ENCODE measurements at places on chromosomes 12 and 14. TPM values are rescaled to one million over a fixed set of nuclear protein-coding genes. Genes with fewer than 3 reads are reported as not detected.

The SPRING1 gene
- total RNA-seq = 70.0 TPM

The CTSG gene
- total RNA-seq = not detected

The DACT1 gene
- total RNA-seq = 0.46 TPM

The SCARB1 gene
- 33.0 TPM for total RNA-seq

The RNASE2 gene
- total RNA-seq = not detected

The GALNT6 gene
- 13.9 TPM for total RNA-seq

The ADCY4 gene
- not detected for total RNA-seq

The SERPINA9 gene
- total RNA-seq = not detected

The LRP6 gene
- total RNA-seq = 109 TPM

The KRT77 gene
- not detected for total RNA-seq

The PRB2 gene
- total RNA-seq = not detected

The TMEM121 gene
- 1.4 TPM for total RNA-seq

The STAB2 gene
- total RNA-seq = not detected

The GLS2 gene
- 2.2 TPM for total RNA-seq

The KRT74 gene
- not detected for total RNA-seq

The TMEM179 gene
- total RNA-seq = 8.2 TPM

The C3AR1 gene
- not detected for total RNA-seq

The SLC22A17 gene
- total RNA-seq = 74.6 TPM

The OR6C70 gene
- not detected for total RNA-seq

The FGD4 gene
- total RNA-seq = 31.2 TPM

The SDR9C7 gene
- total RNA-seq = 0.42 TPM

The DLGAP5 gene
- 112 TPM for total RNA-seq

The TRHDE gene
- 1.2 TPM for total RNA-seq

The RERGL gene
- total RNA-seq = not detected

The MRPL52 gene
- 204 TPM for total RNA-seq

The OR6C2 gene
- total RNA-seq = not detected

The KRT86 gene
- total RNA-seq = not detected

The PIANP gene
- total RNA-seq = 2.6 TPM

The IRAK3 gene
- total RNA-seq = 0.52 TPM

The GLI1 gene
- 5.6 TPM for total RNA-seq
